ENCODE measurements at places on chromosomes 1 and 21.

DNA sequence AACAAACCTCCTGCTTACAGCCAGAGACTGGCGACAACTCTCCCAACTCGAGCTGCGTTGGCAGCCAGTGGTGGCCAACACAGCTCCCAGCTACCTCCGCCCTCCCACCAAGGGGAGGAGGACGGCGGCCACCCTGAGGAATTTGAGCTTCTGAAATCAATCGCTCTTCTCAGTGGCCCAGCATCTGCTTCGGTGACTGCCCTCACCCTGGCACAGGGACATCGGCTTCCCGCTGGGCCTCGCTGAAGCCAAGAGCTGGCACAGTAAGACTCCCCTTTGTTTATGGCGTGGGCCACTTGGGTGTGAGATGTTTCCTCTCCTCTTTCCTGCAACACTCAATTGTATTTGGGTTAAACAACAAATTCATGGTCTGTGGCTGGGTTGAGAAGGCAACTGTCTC, 136.2 kb downstream of the ZBTB18 start:
- DNase-seq: peak; percentile 55

GRCh38 chr21:39153842-39154241, 29.4 kb downstream of the PSMG1 start:
- no peak for DNase-seq

DNA sequence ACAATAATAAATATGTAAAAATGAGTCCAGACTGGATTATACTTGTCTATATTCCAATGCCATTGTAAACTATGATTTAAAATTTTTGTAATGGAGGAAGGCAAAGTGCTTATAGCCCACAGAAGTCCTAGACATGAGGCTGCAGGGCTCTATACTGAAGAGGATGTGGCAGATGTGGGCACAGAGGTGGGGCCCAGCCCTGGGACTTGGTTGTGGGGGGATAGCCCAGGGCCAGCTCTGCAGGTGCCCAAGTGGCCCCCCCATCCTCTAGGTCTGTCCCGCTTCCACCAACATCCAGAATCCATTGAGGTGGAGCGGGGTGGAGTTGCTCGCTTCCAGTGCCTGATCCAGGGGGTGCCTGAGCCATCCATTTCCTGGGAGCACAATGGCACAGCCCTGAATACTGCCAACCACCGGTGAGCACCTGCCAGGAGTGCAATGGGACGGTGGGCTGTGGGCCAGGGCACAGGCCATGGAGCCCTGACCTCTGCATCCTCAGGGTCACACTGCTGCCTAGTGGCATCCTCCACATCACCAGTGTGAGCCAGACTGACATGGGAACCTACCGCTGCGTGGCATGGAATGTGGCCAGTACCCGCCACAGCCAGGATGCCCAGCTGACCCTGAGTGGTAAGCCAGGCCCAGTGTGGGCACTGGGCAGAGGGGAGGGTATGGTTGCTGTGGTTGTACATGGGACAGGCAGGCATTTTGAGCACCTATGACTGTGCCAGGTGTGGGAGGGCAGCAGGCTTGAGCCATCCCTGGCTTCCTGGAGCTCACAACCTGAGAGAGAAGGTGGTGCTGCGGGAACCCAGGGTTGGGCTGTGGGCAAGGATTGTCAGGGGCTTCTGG, 21.0 kb downstream of the SLC27A3 start:
- no peak for DNase-seq

DNA sequence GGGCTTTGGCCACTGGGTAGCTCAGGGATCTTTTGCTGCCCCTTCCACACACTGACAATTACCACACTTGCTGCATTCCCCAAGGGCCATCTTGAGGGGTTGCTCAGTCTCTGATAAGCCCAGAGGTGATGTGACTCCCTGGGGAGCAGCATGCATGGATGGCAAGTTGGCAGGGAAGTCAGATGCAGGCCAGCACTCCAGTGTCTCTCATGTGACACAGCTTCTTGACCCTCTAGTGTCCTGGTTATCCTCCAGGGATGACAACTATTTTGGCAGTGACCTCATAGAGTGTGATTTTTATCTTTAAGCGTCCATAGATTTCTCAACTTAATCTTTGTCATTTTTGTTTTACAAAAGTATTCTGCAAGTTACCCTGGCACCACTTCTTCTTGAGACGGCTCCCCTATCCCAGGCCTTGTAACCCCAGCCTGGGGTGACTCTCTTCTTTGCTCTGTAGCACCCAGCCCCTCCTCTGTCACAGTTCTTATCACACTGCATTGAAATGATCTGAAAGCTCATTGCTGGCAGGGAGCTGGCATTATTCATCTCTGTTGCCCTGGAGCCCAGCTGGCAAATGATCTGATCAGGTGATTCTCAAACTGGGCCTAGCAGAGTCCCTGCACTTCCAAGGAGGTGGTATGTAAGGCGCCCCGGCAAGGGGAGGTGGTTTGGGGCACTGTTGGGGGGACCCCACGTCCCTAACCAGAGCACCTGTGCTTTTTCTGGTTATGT, 72.6 kb downstream of the TENT5C start:
- DNase-seq: no peak

DNA sequence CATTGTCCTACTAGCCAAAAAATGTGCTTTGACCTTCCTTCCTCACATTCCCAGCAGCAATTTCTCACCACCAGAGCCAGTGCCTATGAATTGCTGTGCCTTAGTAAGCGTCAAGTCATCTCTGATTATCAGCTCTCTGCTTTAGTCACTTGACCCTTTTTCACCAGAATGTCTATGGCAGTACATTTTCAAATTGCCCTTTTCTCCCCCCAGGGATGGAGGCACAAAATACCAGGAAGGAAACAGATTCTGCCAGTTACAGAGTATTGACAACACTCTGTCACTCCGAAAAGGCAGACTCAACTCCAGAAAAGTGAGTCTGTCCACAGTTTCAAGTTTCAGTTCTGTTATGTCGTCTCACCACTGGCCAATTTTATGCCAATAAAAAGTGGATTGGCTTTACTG, 167.4 kb downstream of the TNFSF18 start:
- no peak for DNase-seq

DNA sequence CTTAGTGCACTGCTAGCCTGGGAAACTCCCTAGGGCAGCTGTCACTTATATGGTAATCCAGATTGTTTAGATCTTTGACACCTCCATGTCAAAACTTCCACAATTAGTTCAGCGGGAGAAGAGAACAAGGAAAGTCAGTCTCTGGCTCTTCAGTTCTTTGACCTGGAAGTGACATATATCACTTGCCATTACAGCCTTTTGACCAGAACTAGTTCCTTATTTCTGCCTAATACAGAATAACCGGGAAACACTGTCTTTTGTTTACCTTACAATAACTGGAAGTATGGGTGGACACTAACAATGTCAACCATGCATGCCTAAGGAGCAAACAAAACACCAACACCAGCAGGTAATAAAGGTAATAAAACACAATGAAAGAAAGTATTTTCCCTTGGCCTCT, 68.3 kb downstream of the C4BPA start:
- no peak for DNase-seq

DNA sequence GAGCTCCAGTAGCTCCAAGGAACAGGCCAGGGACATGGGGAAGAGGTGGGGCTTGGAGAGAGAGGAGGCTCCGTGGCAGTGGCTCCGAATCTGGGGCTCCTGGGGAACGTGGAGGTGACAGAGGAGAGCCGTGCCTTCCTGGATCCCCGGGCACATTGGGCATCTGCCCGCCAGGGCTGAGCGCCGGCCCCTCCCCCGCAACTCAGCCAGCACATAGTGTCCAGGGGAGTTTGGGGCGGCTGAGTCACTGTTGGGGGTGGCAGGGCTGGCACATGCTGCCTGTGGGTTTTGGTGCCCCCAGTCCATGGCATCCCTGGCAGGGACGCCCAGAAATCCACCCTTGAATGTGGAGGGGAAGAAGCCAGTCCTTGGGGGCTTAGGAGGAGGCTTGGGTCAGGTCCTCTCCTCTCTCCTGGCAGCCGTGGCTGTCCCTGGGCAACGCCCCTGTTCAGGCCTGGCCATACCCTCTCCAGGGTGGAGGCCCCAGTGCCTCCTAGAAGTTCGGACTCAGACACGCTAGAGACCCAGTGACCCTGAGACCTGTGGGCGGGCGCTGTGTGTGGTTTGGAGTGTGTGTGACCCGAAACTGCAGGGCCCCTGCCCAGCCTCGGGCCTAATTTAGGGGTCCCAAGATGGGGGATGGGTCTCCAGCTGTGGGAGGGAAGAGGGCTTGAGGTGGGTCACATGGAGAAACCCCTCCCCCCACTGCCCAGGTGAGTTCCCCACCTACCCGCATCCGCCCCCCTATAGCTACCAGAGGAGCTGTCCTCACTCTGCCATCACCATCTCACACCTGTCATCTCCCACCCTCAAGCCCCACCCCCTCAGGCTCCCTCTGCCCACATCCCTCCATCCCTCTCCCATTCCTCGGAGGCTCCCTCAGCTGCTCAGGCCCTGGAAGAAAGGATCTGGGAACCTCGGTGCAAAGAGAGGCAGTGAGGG, 1.6 kb downstream of the HSPB7 start:
- DNase-seq: no peak

DNA sequence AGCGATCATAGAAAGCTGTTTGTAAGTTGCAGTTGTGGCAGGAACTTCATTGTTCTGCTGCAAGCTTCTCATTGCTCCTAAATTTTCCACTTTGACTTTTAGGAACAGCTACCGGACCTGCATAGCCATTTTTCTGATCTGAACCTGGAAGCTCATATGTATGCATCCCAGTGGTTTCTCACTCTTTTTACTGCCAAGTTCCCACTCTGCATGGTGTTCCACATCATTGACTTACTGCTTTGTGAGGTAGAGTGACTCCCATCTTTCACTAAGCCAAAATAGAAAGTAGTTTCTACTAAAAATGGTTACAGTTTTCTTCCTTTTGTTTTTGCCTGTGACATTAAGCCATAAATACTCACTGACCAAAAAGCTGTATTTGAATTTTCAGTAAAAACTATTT, 254.2 kb downstream of the GPR52 start:
- DNase-seq: no peak

GRCh38 chr1:205561501-205562203, 57.2 kb downstream of the CDK18 start:
- DNase-seq: no peak

DNA sequence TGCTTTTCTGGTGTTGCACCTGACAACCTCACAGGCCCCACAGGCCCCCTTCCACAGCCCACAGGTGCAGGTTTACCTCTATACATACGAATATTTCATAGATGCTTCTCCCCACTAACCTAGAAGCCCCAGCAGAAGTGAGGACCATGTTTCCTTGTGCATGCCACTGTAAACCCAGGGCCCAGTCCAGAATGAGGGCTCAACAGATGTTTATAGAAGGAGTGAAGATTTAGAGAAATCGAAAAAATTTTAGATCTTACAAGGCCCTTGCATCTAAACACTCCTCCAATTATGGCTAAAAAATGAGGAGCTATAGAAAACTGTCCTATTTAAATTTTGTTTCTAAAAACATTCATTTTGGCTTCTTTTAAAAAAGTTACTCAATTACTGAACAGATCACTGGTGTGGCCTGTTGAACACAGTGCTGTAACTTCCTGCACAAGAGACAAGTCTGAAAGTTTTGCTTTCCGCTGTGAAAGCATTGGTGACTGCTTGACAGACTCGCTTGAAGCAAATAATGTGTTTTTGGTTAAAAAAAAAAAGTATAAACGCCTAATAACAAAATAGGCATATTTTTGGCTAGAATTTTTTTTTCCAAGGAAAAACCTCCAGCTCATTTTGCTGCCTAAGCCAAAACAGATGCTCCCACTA, 1.2 kb downstream of the ABCB10 start:
- no peak for DNase-seq

Measured in amygdala (tissue), 56 donors.